ENCODE measurements at places on chromosomes 13 and 19. TPM values are rescaled to one million over a fixed set of nuclear protein-coding genes. Genes with fewer than 3 reads are reported as not detected.

The GRAMD1A gene
- 9.8 TPM for total RNA-seq

The SOX1 gene
- not detected for total RNA-seq

DNA sequence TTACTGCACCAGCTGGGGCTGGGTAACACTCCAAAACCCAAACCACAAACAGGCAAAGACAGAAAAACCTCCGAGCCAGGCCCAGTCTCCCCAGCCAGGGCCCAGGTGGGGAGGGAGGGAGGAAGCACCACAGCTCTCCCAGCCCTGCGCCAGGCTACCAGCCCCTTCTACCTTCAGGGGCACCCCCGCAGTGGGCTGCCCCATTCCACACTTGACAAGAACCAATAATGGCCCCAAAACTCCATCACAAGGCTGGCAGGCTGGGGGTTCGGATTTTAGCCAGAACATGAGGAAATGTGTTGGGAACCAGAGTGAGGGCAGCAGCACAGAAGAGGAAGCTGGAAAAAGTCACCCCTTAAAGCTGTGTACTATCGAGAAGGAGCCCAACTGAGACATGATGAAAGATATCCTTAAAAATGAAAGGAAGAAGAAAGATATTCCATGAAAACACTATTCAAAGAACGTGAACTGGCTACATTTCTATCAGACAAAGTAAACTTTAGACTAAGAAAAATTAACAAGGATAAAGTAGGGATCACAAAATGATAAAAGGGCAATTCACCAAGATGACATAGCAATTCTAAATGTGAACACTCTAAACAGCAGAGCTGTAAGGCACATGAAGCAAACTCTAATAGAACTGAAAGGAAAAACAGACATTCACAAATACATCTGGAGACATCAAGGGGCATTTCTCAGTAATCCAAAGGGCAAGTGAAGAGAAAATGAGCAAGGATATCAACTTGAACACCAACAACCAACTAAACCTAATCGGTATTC is 12.9 kb downstream of the TUBGCP3 start:
- DNase-seq = no peak

DNA sequence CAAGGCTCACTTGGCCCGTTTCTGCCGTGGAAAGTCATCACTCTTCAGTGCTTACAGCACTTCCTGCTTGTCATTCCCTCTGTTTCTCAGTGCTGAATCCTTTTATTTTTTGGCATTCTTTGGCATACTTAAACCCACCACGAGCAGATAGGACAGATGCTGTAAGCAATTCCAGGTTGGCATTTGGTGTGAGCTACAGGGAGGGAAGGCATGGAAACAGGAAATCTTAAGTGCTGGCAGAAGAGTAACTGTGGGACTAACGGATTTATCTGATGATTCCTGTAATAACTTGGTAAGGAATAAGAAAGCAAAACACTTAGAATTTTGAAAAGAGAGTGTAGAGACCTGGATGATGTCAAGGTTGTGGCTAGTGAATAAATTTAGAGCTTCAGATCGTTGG is 273.4 kb downstream of the GPC6 start:
- DNase-seq = no peak

The GRIN3B gene
- not detected for total RNA-seq

- DNase-seq = no peak
These were observed 561.7 kb downstream of the DIAPH3 start for GRCh38 chr13:59601993-59602392.

The C1QTNF9 gene
- total RNA-seq = not detected

- no peak for DNase-seq
These were observed 74.3 kb upstream of the ATP12A start for GRCh38 chr13:24605923-24606372.

DNA sequence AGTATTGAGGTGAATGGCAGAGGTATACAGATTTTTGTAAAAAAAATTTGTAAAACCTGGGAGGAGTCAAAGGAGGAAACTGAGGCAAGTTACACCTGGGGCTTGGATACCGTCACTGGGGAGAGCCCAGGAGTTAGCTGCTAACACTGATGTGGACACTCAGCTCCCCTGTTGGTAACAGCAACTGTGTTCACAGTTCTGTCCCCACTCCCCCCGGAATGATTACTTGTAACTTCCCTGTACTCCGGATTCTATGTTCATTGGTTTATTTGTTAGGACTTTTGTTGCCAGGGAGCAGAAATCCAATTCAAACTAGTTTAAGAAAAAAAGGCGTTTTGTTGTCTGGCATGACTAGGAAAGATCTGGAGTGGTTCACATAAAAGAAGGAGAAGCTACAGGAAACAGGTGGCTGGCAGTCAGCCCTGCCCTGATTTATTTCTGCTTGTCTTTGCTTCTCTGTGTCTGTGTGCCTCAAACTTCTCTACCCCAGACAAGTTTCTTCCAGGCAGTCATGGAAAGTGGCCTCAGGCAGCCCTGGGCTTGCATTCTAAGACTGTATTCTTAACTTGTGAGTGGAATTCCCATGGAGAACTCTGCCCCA is 2.3 kb upstream of the GPR12 start:
- no peak for DNase-seq

The ZNF575 gene
- total RNA-seq = not detected

- DNase-seq = no peak
These were observed 25.7 kb downstream of the CNMD start for GRCh38 chr13:52713894-52714293.

DNA sequence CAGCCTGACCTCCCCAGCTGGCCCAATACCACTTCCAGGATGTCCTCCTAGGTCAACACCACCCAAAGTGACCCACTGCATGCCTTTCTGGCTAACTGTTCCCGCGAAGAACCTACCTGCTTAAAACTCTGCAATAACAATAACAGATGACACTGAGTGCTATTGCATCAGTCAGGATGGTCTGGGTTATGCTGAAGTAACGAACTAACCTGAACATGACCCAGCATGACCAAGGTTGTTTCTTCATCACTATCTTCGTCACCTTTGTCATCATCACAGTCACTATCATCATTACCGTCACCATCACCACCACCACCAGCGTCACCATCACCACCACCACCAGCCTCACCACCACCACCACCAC is 10.6 kb upstream of the FXYD3 start:
- no peak for DNase-seq
